Stimulated activated CD4-positive, alpha-beta T cell treated with anti-CD3 and anti-CD28 coated beads, Interleukin-1b, Interleukin-23, amount 100 ng/mL, for 1 hour (primary cell): ENCODE measurements at places on chromosomes 7 and 10.

- DNase-seq = no peak
Measured at GRCh38 chr10:132601567-132601966, 64.0 kb downstream of the INPP5A start.

- DNase-seq = no peak
Measured at GRCh38 chr7:78329001-78329655, 530.6 kb downstream of the PHTF2 start.

DNA sequence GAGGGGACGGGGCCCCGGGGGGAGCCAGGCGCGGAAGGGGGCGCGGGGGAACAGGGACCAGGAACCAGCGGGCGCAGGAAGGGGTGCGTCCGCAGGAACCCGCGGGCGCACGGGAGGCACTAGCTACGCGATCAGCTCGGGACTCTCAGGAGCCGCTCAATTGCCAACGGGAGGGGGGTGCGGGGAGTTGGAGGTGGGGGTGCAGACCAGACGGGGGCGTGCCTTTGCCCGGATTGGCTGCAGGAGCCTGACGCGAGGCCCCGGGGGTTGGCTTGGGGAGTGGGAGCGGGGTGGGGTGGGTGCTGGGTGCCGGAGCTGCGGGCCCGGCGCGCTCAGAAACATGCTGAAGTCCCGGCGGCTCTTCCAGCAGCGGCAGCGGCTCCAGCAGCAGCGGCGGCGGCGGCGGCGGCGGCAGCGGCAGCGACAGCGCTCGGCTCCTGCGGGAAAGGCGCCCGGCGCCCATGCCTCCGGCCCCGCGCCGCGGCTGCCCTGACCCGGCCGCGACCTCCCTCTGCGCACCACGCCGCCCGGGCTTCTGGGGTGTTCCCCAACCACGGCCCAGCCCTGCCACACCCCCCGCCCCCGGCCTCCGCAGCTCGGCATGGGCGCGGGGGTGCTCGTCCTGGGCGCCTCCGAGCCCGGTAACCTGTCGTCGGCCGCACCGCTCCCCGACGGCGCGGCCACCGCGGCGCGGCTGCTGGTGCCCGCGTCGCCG is at the start of gene ADRB1:
TSS of gene ADRB1 (plus strand) at position 335 of the 715 bp plus-strand sequence. CDS start at position 602, 267 bp downstream.
- no peak for DNase-seq

DNA sequence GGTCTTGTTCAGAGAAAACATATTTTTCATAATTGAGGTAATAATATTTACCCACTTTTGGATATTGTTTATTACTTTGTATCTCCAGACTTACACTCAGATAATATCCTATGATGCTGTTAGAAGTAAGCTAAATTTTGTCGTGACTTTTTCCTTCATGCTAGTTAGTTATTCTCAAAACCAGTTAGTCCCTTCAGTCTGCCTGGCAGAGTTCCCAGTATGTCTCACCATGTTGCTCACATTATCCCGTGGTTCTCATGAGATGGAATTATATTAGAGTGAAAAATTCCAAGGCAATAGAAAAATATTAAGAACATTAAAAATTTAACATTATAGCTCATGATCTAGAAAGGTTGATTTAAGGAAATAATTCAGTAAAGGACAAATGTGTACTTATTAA is 81.5 kb upstream of the SMIM30 start:
- no peak for DNase-seq

DNA sequence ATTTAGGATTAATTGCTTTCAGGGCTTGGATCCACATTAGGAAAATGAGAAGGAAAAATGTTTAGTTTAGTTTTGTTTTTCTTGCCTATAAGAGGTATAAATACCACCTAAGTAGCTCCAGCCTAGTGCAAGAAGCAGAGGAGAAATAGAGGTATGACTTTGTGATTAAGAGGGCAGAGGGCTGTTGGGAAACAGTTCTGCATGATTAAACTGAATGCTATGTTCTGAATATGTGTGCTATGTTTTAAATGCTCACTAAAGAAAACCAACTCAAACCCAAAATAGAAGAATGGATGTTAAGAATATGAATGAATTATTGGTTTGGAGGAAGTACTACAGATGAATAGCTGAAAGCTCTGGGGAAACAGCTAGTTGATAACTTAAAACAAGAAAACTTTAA is 7.6 kb downstream of the CALCR start:
- DNase-seq = no peak

GRCh38 chr7:137203351-137203750 is 140.2 kb downstream of the PTN start:
- no peak for DNase-seq

DNA sequence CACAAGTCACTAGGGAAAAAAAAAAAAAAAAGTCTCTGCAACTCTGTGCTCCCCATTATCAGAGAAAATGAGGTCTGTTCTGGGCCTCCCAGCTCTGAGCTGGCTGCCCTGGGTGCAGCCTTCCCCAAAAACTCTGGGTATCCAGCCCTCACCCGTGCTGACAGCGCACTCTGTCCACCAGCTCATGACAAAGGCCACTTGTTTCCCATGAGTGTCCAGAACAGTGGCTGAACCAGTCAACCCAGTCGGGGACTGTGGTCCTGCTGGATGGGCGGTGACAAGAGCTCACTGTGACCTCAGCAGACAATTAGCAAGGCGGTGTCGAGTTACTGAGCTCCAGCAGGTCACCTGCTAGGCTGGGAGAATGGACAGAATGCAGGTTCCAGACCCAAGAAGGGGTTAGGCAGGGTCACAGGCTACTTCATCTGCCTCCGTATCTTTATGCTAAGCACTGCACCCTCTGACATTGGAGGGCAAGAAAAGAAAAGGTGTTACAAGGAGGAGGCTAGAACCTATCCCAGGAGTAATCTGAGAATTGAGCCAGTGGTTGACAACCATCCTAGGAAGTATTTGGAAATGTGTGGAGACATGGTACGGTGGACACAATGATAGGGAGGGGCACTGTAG is 37.2 kb downstream of the DLG5 start:
- DNase-seq = no peak

DNA sequence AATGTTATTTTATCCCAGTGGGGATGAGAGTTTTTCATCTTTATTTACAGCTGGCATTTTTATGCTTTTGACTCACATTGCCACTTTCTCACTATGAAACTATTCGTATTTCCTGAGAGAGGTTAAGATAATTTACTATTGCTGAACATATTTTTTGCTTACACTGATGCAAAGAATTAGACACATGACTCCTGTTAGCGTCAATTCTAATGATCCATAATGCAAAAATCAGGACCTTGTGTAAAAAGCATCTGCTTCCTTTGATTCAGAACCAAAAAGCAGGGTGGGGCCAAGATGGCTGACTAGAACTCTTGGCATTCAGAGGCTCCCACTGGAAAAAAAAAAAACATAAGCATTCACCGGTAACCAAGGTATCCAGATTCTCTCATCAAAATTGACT is 464.8 kb downstream of the SEMA3D start:
- no peak for DNase-seq

DNA sequence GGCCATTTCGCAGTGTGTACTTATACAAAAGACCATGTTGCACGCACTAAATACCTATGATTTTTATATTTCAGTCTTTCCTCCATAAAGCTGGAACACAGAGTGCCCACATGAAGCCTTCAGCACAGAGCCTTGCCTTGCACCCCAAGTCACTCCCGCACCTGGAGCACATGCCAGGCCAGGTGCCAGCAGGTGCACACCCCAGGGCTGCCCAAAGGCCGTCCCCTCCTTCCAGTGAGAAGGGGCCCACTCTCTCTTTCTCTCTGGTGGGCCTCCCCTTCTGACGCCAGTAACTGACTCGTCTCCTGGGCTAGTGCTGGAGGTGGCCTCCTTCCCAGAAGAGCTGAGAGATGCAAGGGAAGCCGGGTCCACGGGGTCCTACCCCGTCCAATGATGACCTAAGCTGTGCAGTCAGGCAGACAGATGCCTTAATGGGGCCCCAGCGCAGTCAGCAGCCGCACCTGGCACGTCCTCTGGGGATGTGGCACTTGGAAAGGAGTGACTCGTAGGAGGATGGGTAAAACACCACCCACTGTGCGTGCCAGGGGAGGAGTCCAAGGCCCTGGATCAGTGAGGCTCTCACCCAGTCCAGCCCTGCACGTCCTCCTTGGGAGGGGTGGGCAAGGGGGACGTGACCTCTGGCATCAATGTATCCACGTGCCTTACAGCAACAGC is 17.7 kb upstream of the SHH start:
- no peak for DNase-seq

DNA sequence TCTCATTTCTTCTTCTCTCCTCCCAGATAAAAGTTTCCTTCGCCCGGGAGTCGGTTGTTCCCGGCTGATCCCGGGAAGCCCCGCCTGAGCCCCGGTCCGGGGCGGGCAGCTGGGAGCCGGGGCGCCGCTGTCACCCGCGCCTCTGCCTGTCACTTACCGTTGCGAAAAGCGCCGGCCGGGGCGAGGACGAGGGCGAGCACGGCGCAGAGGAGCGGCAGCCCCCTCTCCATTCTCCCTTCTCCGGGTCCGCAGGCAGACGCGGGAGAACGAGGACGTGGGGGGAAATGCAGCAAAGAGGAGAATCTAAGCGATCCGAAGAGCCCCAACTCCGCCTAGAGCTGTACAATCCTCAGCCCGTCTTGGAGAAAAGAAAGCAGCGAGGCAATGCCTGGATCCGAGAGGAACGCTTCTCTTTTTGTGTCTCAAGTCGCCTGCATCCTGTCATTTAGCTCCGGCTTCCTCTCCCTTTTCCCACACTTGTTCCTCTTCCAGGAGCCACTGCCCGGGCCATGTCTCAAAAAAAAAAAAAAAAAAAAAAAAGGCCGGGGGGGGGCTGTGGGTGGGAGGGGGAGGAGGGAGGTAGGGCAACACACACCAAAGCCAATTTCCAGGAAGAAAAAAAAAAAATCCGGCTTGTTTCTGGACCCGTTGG is at the start of gene NRP1:
TSS of gene NRP1 (minus strand) at position 515 of the 652 bp plus-strand sequence. CDS start at position 230, 285 bp downstream.
- DNase-seq = no peak

- DNase-seq = no peak
Measured at GRCh38 chr7:26307226-26307625, 15.6 kb downstream of the SNX10 start.

GRCh38 chr10:128483216-128483615 is 357.0 kb upstream of the MKI67 start:
- DNase-seq = no peak

DNA sequence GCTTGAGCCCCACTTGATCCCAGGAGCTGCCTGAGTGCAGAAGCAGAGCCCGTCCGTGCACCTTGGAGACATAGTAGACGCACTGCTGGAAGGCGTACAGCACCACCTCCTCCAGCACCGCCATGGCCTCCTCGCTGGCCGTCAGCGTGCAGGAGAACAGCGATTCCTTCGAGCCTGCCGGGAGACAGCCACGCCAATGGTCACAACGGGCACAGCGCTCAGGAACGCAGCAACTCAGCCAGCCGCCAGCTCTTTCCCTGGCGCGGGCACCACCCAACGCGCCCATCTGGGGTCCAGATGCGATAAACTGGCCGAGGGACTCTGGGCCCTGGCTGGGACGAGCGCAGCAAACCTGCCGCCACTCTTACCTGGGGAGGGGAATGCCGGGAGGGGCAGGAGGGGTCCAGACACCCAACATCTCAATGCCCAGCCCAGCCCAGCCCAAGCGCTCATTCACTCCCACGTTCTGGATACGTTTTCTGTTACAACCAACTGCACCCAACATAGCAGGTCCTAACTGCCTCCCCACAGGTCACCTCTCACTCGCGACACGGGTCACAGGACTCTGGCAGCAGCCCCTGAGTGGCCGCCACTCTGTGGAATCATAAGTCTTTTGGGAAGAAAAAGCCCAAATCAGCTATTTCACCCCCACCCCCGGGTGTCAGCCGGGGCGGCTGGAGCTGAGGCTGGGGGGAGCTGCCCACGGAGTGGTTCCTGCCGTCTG is 41.9 kb downstream of the AP5Z1 start:
- DNase-seq = no peak

GRCh38 chr7:106346678-106347217 is 62.0 kb upstream of the NAMPT start:
- DNase-seq = peak; percentile 11
